ENCODE measurements at places on chromosomes 2 and 18.

DNA sequence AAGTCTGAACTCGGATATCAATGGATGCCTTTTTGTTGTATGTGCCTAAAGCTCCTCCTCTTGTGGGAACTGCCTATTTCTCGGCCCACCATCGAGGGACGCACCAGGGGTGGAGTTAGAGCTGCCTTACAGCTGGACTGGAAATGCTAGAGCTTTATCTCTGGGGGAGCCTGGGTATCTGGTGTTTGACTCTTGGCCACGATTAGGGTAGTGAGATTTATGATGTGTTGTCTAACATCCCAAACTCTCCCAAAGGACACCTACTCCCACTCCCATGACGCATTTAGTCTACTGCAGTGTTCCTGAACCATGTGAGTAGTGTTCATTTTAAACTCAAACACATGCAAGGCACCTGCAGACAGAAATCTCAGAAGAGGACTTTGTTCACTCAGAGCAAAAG, 594.8 kb downstream of the METTL4 start:
- no peak for DNase-seq

DNA sequence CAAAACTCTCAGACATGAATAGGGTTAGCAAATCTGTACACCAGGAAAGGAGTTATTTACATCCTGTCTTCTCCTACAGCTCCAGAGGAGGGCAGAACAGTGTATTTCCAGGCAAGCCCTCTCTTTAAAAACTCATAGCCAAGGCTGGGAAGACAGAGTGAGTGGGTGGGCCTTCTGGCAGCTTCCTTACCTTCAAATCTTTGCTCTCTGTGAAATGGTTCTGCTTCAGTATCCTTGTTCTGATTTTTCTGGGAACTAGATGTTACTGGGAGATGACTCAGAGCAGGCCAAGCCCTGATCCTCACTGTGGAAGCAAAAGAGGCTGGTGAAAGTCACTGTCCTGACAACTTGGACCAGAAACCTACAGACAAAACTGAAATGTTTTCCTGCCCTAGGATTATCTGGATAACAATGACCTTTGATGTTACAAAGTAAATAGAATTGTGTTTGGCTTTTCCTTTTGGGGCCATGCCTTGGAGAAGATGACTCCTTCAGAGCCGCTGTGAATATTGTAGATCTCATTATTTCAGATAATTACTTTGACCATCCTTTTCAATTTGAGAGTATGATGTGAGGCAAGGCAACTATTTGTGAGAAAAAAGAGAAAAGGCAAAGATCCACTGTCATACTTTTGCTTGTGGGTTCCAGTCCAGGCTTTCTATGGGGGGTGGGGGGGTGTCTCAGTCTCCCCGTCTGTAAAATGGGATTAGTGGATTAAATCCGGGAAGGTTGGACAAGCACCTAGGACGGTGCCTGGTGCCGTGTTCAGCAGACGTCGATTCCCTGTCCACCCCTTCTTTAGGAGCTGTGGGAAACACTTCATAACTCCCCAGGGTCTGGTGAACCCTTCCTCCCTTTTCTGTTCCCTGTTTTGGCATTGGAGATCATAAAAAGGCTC, 644 bp upstream of the QPCT start:
- DNase-seq, result no peak

DNA sequence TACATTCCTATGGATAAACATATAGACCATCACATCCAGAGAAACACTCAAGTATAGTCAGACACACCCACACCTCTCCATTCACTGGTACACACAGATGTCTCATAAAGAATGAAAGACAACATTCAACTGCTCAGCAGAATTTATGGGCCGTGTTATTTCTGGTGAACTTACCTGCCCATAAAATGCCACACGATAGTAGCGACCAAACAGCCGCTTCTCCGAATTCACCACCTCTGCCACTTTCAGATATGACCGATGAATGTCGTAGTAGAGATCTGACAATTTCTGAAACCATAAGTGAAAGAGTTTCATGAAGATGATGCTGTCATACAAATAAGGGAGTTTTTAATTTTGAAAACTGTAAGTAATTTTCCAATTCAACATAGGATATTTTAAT, 70.7 kb upstream of the CCDC195 start:
- no peak for DNase-seq

DNA sequence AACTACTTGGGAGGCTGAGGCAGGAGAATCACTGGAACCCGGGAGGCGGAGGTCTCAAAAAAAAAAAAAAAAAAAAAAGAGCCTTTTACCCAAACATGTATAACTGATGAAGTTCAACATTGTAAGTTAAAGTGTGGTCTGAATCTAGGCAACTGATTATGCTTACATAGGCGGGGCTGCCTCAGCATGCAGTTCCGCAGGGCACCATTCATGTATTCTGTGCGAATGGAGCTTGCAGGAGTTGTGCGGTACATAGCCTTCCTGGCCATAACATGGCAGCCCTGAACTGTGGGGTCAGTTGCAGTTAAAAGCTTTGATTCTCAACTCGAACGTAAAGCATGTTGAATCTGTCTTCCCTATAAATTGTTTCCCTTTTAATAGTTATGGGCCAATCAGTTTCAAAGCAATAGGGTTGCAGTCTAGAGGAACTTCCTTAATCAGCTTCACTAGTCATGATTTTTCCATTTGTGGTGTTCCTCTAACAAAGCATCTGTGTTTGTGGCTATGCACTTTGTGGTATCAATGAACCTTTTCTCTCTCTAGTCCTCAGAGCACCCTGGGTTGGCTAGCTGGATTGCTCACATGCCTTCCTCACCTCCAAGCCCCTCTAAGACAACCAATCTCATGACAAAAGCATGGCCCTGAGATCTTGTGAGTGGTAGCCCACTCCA, 30.6 kb upstream of the CEP68 start:
- DNase-seq, result no peak

- no peak for DNase-seq
Observed at GRCh38 chr2:69345434-69345833, 41.6 kb downstream of the GFPT1 start.

- DNase-seq, result no peak
Observed at GRCh38 chr18:48662011-48662661, 123.3 kb downstream of the CTIF start.

- DNase-seq, result no peak
Observed at GRCh38 chr2:148623086-148623485, 21.5 kb upstream of the EPC2 start.

- no peak for DNase-seq
Observed at GRCh38 chr2:166449439-166449838, 44.6 kb downstream of the SCN7A start.

GRCh38 chr2:113851640-113852039, 38.2 kb upstream of the ACTR3 start:
- DNase-seq, result no peak

DNA sequence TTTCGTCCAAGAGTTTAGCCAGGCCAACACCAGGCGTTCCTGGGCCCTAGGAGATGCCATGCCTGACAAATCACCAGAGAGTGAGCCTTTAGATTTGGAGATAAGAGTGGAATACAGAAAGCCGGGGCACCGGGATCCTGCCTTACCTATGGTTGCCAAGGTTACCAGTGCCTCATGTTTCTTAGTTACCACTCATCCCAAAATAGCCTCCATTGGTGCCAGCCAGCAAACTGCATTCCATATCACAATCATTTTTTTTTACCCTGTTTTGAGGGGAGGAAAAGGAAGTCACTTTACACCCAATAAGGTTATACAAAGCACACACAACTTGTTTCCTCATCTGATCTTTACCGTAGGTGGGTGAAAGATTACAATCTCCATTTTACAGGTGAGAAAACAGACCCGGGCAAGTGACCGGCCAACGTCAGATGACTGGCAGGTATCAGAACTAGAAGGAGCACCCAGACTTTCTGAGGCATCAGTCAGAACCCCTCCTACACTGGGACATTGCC, 48.3 kb upstream of the PDIA6 start:
- no peak for DNase-seq

DNA sequence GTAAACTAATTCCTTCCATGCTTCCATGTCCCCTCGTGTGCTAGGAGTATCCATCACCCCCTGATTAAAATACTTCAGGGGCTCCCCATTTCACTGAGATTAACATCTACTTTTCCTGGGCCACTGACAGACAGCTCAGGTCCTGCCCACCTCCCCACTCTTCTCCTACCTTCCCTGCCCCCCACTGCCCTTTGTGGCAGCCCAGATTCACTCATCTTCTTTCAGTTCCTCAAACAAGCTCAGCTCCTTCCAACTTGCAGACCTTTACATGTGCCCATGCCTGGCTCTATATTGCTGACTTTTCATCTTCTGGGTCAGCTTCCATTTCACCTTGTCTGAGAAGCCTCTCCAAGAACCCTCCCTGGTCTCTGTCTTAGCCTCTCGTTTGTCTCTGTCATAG, 12.0 kb downstream of the RUFY4 start:
- DNase-seq, result no peak

- DNase-seq, result no peak
Observed at GRCh38 chr18:68219274-68219673, 495.6 kb downstream of the TMX3 start.

DNA sequence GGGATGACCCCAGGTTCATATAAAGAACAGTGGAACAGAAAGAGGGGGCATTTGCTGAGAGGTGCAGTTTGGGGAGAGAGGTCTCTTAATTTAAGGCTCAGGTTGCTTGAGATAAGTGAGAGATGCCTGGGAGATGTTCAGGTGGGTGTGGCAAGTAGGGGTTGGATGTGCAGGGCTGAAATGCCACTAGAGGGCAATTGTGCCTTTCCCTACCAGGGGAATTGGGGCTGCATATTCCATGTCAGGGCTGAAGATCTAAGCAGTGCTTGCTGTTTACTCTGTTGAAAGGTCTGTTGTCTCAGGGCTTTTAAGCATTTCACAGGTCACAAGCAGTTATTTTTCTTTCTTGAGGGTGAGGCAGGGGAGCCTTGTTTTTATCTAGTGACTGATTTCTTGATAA, 7.8 kb downstream of the CCDC85A start:
- DNase-seq, result no peak

GRCh38 chr2:46460241-46460921, 19.0 kb upstream of the TMEM247 start:
- DNase-seq, result no peak

- DNase-seq, result no peak
Observed at GRCh38 chr2:10145519-10146357, 23.2 kb downstream of the RRM2 start.
